ENCODE measurements at places on chromosomes 7 and 10.

DNA sequence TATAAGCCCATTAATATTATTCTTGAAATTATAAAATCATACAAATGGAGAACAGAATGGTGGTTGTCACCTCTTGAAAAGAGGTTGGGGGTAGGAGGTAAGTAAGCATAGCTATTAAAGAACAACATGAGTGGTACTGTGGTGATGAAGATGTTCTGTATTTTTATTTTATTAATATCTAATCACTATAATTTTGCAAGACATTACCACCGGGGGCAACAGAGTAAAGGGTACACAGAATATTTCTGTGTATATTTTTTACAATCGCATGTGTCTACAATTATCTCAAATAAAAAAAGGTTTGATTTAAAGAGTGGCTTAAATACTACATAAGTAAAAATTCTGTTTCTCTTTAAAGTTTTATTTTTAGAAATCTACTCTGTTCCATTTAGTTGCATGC, 557.8 kb downstream of the NXPH1 start:
- no peak for DNase-seq

- DNase-seq: no peak
These were observed 159.7 kb downstream of the RNF216 start for GRCh38 chr7:5621776-5622175.

DNA sequence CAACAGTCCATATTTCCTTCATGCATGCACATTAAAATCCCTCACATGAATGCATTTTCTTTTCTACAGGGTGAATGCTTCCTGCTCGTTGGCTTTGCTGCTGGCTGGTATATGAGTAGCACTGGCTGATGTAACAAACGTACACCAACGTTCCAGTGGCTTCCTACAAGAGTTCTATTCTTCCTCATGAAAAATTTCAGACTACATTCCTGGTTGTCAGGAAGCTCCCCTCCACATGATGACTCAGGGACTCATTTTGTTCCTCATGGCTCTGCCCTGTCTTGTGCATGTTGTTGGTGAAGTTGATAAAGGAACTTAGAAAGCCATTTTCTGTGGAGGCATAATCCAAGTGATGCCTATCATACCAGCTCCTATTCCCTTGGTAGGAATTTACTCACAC, 470.7 kb upstream of the KLF6 start:
- DNase-seq: no peak

GRCh38 chr7:102312317-102312716, 25.6 kb downstream of the SH2B2 start:
- no peak for DNase-seq

- DNase-seq: peak; percentile 85
These were observed 27.3 kb downstream of the FAM20C start for GRCh38 chr7:219581-220150.

- no peak for DNase-seq
These were observed 51.1 kb upstream of the NANOS1 start for GRCh38 chr10:118978316-118978997.

GRCh38 chr7:48141521-48141920, 29.7 kb upstream of the ABCA13 start:
- DNase-seq: no peak

DNA sequence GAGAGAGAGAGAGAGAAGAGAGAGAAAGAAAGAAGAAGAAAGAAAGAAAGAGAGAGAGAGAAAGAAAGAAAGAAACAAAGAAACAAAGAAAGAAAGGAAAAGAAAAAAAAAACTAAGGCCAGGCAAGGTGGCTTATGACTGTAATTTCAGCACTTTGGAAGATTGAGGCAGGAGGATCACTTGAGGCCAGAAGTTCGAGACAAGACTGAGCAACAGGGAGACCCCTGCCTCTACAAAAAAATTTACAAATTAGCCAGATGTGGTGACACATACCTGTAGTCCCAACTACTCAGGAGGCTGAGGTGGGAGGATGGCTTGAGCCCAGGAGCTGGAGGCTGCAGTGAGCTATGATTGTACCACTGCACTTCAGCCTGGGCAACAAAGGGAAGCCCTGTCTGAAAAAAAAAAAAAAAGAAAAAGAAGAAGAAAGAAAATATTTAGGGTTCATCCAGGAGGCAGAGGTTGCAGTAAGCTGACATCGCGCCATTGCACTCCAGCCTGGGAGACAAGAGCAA, 2.8 kb downstream of the SERPINE1 start:
- DNase-seq: no peak

- DNase-seq: peak; percentile 2
These were observed 49.0 kb upstream of the EN2 start for GRCh38 chr7:155408651-155409586.

GRCh38 chr7:29990931-29991330, 1.3 kb upstream of the SCRN1 start:
- DNase-seq: no peak

DNA sequence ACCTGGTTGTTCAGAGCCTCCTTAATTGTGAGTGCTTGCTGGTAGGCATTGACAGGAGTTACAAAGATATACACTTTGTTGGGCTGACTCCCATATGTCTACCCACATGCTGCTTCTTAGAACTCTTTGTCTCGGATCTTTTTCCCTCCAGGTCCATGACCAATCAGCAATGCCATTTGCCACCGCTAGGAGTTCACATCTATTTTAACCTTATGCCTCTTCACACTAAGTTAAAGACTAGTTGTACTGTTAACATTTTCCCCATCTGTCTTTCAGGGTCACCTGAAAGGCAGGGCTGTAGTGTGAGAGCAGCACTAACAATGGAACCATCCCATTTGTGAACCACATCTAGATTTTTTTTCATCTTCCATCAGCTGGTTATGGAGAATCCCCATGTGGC, 226.7 kb upstream of the NPY start:
- DNase-seq: no peak

DNA sequence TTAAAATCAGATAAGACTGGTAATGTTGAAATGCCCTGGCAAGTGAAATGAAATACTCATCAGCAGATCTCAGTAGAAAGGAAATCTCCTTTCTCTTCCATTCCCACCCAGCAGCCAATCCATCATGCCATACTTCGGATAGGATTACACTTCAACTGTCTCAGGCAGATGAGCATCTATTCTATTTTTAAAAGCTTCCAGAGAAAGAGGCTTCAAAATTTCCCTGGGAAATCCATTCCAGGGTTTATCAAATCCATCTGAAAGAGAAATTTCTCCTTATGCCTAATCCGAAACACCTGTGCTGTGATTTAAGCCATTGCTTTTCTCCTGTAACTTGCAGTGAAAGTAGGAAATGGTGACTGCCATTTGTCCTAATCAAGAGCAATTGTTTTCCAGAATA, 60.4 kb upstream of the RAPGEF5 start:
- no peak for DNase-seq

DNA sequence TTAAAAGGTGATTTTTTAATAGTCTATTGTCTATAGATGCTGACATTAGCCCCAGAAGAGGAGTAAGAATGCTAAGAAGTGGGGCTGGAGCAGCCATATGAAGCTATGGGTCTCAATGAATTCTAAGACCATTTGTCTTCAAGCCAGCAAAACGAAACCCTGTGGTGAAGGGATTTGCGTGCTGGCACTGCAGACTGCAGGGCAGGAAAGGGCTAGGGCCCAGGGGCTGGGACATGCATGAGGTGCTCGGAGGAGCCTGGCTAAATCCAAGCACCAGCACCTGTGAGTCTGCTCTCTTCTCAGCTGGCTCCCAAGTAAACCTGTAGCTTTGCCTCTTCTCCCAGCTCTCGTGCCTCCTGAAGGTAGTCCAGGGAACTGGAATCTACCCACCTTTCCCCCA, 1.3 kb upstream of the NDST2 start:
- no peak for DNase-seq

DNA sequence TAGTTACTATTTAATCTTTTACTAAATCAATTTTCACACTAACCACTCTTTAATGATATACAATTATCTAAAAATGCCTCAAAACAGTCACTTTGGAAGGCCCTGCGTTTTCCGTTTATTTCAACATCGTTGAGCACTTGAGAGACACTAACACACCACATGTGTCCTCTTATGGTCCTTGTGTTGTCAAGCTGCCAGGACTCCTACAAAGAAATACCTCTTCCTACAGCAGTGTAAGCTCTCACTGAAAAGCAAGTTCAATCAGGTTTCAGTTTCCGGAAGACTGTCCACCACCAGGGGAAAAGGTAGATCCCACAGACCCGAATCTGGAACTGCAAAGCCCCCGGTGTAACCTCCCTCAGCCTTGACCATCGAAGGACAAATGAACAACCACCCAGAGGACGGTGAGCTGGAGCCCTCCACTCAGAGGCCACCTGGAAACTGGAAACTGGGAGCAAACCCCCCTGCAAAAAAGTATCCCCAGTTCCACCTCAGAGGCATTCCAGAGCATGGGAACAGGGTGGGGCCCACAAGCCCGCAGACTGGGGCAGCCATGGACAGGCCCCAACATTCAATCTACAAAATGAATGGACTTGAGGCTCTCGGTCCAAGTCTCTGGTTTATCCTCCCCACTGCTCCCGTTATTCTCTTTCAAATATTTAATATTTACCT, 37.6 kb downstream of the KCNH2 start:
- no peak for DNase-seq

DNA sequence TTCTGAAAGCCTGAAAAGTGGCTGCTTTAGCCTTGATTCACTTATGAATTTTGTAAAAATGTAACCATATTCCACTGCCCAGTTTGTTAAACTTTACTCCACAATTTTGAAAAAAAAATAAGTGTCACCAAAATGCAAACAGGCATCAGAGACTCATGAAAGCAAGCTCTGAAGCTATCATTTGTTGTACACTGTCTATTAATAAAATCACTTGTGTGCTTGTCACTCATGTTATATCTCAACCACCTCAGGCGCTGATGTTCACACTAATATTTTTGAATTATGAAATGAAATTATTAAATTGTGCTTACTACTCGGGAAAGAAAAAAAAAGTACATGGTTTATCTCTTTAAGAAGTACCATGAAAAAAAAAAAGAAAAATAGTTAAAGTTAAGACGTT, 34.5 kb upstream of the DKK1 start:
- no peak for DNase-seq

DNA sequence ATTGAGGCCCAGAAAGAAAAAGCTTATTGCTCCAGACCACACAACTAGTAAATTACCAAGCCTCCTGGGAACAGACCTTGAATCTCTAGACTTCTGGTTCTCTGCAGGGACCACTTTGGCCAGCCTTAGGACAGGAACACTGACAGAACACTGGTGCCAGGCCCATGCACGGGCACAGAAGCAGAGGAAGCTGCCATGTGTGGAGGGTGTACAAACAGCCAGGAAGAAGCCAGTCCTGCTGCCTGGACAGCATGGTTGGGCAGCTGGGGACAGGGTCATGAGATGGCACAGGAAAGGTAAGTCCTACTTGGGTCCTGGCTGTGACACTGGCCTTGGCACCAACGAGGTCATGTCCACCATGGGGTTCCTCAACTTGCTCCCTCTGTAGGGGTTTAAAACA, 19.2 kb downstream of the MMRN2 start:
- DNase-seq: no peak

DNA sequence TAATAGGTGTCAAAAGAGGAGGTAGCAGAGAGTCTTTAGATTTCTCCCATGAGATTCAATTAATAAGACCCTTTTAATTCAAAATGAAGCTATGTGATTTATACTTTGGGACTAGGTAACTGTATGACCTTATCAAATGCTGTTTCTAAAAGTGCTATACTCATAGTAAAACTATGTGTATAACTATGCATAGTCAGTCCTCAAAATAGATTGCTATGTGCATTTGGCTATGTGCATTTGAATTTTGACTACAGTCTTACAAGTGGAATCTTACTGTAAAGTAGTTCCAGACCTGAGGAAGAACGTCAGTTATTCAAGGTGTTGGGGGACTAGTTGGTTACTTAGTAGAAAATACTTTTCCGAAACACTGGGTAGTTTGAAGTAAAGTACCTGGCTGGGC, 36.9 kb downstream of the ADD3 start:
- DNase-seq: no peak

- no peak for DNase-seq
These were observed 56.7 kb upstream of the GTF2IRD1 start for GRCh38 chr7:74396993-74397392.

DNA sequence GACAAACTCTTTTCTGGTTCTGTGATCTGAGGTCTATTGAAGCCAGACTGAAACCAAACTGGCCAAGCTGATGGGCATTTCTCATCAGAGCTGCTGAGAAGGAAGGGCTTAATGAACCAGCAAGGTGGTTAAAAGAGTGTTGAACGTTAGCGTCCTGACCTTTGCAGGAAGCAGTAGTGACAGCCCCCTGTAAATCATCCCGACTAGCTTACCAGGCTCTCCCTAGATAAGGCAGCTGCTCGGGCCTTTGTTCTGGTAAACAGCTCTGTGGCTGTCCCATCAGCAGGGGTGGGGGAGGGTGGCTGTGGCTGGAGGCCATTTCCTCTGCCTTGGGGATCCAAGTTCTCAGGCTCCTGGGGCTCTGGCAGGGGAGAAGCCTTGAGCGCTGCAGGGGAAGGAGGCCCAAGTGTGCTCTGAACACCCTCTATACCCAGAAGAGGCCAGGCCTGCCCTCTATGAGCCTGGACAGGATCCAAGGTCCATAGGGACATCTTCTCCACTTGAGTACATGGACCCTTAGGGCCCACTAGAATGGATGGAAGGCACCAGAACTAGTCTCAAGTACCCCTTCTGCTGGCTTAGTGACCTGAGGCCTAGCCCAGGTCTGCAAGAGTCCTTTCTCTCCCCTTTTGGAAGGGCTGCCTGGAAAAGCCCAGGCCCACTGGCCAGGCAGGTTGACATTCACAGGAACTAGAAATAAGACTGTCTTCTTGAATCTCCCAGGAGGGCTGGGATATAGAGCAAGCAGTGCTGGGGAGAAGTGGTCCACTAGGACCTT, 134.6 kb downstream of the ARHGAP22 start:
- DNase-seq: no peak

DNA sequence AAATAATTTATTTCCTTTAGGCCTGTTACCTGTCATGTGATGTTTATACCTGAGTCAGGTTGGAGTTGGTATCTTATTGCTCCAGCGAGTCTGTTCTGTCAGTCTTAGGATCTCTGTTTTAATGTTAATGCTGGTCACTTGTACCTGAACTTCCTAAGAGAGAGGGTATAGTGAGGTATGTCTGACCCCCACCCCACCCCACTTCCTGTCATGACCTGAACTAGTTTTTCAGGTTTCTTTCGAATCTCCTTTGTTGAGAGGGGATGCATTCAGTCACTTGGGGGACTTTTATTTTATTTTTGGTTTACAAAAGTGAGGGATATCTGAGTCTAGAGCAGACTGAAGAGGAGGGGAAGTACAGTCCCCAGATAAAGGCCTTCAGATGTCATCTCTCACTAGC, 769.0 kb upstream of the COBL start:
- DNase-seq: no peak

GRCh38 chr10:28952523-28952922, 275.2 kb downstream of the BAMBI start:
- DNase-seq: no peak

DNA sequence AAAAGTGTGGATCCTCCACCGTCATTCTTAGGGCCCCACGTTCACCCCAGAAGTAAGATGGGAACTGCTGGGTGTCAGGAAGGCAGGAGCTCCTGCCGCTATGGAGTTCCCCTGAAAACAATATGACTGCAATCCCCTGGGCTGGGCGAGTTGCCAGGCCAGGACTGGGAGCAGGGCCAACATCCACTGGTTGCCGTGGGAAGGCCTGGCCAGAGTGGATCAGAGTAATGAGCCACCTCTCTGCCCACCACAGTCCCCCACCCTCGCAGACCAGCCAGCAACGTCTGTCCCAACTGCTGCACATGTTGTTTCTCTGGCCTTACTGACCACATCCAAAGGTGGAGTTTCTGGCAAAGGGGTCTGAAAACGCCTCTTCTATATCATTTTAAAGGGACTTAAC, 86.6 kb downstream of the STRA8 start:
- peak; percentile 81 for DNase-seq

Data from right cardiac atrium (tissue), 5 donors.